NCI-H510A (cell line): ENCODE measurements at places on chromosomes 11 and 22.

- DNase-seq = no peak
Measured at GRCh38 chr22:49995361-49996118, 17.0 kb downstream of the IL17REL start.

GRCh38 chr11:108496643-108497256 lies 1.4 kb downstream of the POGLUT3 start:
- no peak for DNase-seq

GRCh38 chr11:77183431-77183984 lies 55.5 kb downstream of the MYO7A start:
- no peak for DNase-seq

DNA sequence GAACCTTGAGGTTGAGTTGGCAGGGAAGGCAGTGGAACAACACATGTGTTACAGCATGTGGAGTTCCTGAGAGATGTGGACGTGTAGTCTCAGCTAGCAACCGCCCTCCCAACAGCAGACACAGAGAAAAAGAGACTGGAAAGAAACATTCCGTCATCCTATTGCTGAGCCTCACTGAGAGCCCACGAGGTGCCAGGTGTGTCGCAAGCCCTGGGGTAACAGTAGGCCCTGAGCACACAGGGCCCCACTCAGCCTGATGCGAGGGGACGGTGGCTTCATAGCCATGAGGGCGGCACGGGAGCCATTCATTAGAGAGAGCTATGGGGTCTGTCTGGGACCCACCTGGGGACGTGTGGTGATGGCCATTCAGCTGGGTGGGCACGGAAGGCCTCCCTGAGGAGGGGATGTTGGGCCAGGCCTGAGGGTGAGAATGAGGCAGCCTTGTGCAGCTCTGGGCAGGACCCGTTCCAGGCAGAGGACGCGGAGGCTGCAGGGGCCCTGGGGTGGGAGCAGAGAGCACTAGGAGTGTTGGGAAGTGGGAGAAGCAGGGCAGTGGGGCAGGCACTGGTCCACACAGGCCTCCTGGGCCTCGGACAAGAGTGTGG lies 26.2 kb downstream of the MPPED1 start:
- DNase-seq = no peak

- no peak for DNase-seq
Measured at GRCh38 chr11:68312780-68313573, 586 bp downstream of the LRP5 start.

- DNase-seq = no peak
Measured at GRCh38 chr11:67002921-67003411, 20.0 kb upstream of the SYT12 start.

DNA sequence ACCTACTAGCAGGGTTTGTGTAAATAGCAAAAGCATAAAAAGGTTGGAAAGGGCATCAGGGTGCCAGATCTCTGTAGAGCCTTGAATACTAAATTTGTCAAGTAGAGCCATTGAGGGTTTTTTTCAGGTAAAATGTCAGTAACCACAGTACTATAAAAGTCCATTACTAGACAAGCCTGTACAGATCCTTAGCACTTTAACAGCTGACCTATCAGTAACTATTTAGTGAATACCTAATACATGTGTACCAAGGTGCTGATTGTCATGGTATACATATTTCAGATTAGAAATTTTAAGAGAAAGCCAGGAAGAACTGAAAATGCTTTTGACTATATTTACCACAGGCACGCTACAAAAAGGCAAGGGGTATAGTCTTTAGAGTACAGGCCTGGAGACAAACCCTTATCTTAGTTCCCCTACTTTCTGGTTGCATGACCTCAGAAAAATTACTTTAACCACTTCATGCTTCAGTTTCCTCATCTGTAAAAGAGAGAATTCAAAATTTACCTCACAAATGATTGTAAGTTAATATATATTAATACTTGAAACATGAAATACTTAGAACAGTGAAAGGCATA lies 57.9 kb downstream of the RAB38 start:
- DNase-seq = no peak

GRCh38 chr11:129894278-129895125 lies 876 bp downstream of the NFRKB start:
- DNase-seq = no peak

DNA sequence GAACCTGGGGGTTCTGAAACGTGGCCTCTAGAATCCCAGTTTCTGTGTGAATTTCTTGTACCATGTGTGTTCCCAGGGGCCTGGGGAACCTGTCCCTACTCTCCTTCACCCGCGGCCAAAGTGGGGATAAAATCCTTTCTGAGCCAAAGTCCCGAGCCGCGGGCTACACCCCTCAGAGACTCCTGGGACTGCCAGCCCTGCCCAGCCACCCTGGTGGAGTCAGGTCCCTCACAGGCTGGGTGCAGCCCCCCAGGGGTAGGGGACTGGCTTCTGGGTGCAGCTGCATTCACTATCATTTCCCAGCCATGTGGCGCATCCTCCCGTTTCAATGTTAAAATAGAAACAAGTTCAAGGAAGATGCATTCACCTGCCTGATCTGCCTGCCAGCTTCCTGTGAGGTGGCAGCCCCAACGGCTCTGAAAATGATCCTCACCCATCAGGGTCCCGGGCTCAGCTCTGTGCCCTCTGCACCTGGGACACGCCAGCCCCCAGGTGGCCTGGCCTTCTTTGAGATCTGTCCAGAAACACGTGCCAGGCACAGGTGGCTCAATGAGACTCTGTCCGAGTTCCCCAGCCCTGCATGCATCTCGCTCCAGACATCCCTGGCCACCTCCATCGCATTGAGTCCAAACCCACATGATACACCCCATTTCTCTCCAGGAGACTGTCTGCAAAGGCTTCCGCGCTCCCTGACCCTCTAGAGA lies 338.8 kb downstream of the CTTN start:
- DNase-seq = no peak

GRCh38 chr11:115377882-115378296 lies 126.3 kb downstream of the CADM1 start:
- DNase-seq = no peak

DNA sequence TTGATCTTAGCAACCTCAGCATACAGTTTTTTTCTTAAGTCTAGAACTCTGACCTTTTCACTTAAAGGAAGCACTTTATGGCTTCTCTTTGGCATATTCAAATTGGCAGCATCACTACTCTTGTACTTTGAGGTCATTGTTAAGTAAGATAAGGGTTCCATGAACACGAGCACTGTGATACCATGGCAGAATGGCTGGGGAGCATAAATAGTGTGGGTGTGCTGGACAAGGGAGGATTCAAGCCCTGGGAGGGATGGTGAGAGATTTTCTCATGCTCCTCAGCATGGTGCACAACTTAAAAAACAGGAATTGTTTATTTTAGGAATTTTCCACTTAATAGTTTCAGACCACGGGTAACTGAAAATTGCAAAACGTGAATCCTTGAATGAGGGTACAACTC lies 111.4 kb downstream of the ATXN10 start:
- DNase-seq = no peak

GRCh38 chr11:75351791-75352587 lies 528 bp upstream of the ARRB1 start:
- no peak for DNase-seq

DNA sequence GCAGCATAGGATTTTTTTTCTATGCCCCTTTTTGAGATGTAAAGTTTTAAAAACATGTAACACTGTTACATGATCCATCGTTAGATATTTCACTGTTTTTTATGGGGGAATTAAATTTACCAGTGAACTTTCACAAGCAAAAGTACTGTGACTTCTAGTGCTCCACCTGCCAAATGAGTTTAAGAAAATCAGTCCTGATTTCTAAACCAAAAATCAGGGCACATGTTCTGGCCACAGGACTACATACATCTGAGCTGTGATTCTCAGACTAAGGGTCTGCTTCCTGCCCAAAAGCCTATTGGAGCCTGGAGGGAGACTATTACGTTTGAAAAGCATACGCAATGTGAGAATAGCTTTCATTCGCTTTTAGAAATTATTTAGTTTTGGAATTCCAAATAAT lies 22.5 kb downstream of the TMPRSS13 start:
- no peak for DNase-seq

DNA sequence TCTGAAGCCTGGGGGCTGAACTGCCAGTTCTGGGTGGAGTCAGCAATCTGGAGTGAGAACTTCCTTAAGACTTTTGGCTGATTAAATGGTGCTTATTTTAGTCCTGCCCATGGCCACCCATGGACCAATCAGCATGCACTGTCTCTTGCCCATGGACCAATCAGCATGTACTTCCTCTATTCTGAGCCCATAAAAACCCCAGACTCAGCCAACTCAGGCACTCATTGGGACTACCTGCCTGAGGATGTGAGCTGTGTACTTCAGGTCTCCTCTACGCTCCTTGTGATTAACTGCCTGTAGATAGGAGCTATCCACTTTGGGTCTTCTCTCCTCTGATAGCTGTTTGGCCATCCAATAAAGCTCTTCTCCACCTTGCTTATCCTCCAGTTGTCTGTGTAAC lies 342.3 kb upstream of the CCDC179 start:
- no peak for DNase-seq

- no peak for DNase-seq
Measured at GRCh38 chr11:72702096-72702495, 27.9 kb upstream of the PDE2A start.

DNA sequence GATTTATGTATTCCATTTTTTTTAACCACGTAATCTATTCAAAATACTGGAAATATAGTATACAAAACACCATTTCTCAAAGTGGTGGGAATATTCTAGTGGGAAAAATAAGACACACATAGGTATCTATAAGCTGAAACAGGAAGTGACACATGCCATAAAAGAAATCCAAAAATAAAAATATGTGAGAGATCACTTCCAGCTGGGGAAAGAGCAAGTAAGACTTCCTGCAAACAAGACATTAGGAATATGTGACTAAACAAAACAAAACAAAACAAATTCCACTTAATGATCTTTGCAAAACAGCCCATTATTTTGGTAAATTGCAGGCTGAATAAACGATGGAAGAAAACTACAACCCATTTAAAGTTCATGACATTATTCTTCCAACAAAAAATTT lies 107.3 kb upstream of the CEP126 start:
- no peak for DNase-seq

GRCh38 chr11:128367573-128367972 lies 219.8 kb downstream of the ETS1 start:
- DNase-seq = no peak

DNA sequence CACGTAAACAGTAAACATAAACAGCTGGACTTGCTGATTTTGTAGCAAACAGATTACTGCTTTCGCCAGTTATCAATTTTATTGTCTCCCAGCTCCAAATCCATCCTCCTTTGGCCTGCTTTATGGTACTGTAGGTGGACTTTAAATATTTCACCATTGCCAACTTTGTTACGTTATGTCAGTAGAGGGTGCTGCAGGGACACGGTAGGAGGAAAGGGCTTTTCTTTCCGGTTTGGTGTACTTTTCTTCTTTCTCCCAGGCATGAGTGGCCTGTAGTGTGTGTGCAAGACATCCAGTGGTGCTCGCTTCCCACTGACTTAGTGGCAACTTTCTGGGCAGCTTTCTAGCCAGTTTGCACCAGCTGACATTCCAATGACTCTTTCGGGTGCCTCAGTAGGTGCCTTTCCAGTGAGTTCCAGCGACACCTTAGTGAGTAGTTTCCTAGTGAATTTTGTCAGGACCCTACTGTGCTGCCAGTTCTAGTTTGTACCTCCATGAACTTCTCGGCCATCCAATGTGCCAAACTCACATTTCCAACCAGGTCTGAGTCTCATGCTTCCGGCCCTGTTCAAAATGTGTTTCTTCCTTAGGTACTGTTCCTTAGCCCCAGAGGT lies 267.6 kb upstream of the TENM4 start:
- DNase-seq = peak; percentile 33

DNA sequence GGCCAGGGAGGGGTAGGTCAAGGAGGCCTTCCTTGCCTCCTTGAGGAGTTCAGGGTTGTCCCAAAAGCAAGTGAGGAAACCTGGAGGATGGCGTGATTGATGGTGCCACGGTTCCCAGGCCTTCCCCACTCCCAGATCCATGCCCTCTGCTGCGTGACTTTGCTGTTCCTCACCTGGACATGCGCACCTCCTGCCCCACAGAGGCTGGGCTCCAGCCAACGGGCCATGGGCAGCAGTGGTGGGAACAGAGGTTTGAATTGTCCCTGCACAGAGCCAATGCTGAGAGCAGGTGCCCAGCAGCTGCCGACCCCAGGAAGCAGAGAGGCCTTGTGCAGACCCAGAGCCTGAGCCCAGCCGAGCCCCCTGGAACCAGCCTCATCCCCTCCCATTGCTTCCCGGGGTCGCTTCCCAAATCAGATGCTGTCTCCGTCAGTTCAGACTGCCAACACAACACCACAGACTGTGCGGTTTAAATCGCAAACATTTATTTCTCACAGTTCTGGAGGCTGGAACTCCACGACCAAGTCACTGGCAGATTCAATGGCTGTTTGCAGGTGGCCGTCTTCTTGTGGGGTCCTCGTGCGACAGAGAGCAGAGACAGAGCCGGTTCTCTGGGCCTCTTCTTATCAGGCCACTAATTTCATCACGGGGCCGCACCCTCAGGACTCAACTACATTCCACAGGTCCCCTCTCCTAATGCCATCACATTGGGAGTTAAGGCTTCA lies 6.2 kb upstream of the LINC01488 start:
- no peak for DNase-seq

DNA sequence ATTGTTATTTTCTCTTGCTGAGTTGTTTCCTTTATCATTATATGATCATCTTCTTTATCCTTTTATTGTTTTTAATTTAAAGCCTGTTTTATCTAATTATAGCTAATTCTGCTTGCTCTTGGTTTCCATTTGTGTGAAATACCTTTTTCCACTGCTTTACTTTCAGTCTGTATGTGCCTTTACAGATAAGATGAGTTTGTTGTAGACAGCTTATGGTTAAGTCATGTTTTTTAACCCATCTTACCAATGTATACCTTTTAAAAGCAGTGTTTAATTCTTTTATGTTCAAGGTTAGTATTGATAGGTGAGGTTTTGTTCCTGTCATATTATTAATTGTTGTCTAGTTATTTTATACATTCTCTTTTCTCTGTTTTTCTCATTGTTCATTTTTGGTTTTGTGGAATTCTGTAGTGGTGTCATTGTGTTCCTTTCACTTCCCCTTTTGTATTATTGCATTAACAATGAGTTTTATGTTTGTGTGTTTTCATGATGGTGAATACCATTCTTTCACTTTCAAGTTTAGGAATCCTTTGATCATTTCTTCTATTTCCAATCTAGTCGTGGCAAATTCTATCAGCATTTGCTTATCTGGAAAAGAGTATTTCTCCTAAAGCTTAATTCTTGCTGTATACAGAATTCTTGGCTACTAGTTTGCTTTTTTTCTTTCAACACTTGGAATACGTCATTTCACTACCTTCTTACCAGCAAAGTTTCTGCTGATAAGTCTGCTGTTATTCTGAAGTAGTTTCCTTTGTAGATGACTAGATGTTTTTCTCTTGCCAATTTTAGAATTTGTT lies 21.8 kb downstream of the OR5AN1 start:
- DNase-seq = no peak

DNA sequence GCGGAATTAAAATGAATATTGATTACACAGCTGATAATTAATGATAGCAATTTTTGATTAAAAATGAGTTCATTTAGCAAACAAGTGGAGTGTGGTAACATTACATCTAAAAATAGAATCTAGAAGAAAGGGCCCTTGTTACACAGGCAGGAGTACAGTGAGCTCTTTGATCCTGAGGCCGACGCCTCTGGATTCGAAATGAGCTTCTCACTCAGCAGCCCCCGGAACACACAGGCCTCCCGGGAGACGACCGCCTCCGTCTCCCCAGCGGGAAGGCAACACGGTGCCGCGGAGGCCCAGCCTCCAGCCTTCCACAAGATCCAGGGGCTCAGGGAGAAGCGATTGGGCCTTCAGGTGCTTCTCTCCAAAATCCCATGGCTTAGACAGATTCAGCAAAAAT lies 379.1 kb downstream of the BRD1 start:
- no peak for DNase-seq
